Skeletal muscle cell (primary cell): ENCODE measurements at places on chromosomes 5 and 9.

DNA sequence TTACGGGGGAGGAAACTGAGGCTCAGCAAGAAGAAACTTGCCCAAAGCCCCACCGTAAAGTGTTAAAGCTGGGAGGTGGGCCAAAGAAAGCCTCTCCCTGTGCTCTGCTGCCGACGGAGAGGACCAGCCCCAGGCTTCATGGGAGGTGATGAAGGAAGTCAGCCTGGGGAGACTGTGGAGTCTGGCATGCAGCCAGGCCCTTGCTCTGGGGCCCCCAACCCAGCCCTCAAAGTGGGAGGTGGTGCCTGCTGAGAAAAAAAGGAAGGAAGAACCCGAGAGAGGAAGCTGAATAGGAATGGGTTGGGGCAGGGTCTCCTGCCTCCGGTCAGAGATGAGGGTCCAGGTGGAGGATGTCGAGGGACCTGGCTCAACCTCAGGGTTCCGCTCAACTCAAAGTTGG, 3.8 kb downstream of the RNF44 start:
- DNase-seq: no peak

GRCh38 chr5:5164163-5164562, 24.0 kb downstream of the ADAMTS16 start:
- no peak for DNase-seq

DNA sequence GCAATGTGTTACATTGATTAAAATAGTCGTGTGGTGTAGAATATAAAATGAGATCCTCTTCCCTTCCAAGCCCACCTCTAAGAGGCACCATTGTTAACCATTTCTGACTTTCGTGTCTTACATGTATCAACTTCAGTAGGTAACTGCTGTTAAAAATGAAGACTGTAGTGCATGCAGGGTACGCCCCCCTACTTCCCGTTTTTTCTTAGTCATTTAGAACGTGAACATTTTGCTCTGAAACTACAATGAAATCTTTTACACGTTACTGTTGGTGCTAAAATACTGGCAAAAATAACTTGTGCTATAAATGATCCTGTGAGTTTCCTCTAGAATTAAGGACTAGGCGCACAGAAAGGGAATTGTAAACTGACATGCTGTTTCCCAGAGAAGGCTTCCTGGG, 41.5 kb downstream of the WNK2 start:
- DNase-seq: no peak

GRCh38 chr5:178388386-178389025, 155.9 kb upstream of the PHYKPL start:
- no peak for DNase-seq

DNA sequence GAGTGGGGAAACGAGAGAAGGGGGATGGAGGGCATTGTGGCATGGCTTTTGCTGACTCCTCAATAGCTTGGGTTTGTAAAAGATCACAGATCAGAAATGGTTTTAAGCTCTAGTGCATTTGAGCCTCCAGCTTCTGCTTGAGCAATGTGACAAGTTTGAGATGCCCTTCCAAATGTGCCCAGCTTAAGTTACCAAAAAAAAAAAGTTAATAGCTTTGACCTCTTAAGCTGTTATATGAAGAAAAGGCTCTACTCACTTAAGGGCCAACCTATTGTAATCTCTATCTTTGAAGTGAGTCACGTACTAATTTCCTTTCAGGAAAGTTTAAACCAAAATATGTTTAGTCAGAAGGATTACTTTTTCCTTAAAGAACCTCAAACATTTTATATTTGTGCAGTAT, 428.8 kb upstream of the ACTBL2 start:
- DNase-seq: no peak

DNA sequence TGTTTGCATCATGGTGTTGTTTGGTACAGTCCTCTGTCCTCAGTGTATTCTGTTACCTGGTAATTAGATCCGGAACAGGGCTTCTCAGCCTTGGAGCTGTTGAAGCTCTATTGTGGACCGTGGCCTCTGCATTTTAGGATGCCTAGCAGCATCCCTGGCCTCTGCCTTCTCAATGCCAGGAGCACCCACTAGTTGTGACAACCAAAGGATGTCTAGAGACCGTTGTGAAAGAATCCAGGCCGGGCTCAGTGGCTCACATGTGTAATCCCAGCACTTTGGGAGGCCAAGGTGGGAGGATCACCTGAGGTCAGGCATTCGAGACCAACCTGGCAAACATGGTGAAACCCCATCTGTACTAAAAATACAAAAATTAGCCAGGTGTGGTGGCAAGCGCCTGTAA, 159.6 kb downstream of the CACNA1B start:
- no peak for DNase-seq

DNA sequence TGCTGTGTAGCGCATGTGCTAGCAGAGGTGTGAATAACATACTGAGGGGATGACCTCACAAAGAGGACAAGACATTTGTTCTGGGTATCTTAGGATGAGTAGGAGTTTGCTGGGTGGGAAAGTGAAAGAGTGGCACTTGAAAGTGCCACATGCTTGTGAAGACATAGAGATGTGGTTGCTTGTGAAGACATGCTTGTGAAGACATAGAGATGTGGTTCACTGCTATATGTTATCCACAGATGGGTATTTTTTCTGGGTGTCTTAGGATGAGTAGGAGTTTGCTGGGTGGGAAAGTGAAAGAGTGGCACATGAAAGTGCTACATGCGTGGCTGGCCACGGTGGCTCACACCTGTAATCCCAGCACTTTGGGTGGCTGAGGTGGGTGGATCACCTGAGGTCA, 63.6 kb downstream of the MAST4 start:
- DNase-seq: no peak

DNA sequence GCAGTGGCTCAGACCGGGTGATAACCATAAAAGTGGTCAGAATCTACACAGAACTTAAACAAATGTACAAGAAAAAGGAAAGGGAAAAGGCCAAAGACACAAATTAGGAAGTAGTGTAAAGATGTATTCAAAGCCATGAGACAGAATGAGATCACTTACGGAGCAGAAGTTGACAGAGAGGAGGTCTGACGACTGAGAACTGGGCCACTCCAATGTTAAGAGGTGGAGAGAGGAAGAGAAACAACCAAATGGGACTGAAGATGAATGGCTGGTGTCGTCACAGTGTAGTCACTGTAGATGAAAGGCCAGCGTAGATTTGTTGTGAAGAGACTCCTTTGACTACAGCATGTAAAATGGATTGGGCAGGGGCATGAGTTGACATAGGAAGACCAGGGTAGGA, 114.4 kb downstream of the DROSHA start:
- DNase-seq: no peak

DNA sequence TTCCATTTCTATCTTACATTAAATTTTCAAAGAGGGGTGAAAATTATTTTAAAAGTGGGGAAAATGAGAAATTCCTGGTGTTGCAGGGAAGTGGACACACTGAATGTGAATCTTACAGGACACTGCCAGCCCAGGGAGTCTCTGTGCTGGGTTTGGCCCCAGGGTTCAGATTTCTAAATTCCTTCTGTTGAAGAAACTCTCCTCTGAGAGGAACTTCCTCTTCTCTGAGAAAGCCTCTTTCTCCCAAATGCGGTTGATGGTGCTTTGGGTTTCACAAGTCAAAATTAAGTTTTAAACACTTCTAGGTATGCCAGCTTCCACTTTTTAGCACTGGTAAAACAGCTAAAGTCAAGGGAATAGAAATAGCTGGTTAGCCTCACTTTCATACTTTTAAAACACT, 317.9 kb upstream of the ITGA1 start:
- no peak for DNase-seq

DNA sequence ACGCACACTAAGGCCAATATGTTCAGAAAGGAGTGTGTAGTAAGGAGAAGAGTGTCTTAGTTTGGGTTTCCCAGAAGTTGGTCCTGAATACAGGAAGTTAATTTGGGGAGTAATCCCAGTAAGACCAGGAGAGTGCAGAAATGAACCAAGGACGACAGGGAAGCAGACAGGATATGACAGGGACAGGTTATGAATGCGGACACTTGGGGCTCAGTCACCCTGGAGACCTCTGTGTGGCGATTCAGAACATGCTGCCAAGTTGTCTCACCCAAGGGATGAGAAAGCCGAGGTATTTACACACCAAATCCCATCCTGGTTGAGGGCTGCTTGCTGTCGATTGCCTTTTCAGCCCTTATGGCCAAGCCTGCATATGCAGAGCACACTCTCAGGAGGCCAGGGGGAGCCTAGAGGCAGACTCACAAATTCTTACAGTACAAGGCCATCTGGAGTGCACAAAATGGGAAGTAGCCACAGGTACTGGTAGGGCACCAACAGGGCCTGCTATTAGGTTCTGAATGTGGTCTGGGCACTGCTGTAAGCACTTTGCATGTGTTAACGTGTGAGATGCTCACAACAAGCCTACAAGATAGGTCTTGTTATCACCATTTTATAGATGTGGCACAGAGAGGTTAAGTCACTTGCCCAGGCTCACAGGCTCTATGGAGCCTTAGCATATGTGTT, 233.1 kb upstream of the ANKRD55 start:
- DNase-seq: no peak

DNA sequence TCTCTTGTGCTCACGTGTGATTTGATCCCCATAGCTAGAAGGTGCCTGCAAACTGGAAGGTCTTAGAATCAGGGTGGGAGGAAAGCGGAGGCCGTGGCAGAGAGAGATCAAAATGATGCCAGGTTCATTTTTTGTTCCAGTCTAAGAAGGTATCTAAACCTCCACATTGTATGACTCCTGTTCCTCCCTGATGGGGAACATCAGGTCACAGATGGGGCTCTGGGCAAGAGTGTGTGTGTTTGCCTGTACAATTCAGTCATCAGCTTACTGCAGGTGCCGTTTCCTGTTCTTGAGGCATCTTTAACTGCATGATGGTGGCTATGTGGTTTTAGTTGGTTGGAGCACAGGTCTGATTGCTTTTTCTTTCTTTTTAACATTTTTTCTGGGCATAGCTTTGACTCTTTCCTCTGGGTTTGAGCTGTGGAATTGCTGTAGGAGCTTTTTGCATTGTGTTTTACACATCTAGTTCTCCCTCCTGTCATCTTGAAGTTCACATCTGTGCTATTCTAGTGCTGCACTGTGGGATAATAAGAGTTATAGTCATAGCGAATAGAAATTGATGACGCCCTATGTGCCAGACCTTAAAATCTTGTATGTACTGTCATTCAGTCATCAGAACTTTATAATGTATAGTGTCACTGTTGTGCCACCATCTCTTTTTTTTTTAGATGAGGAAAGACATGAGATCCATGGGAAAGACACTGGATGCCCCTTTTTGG, 30.8 kb downstream of the ARHGAP26 start:
- DNase-seq: no peak

- DNase-seq: no peak
Observed at GRCh38 chr9:90127923-90128322, 514.7 kb downstream of the DIRAS2 start.

- no peak for DNase-seq
Observed at GRCh38 chr9:6068983-6069382, 53.6 kb upstream of the RANBP6 start.

- DNase-seq: no peak
Observed at GRCh38 chr9:104256696-104257062, 162.6 kb downstream of the SMC2 start.

- no peak for DNase-seq
Observed at GRCh38 chr9:121305269-121305994, 37.5 kb downstream of the GSN start.

- DNase-seq: no peak
Observed at GRCh38 chr5:133470841-133471240, 141.5 kb downstream of the FSTL4 start.

DNA sequence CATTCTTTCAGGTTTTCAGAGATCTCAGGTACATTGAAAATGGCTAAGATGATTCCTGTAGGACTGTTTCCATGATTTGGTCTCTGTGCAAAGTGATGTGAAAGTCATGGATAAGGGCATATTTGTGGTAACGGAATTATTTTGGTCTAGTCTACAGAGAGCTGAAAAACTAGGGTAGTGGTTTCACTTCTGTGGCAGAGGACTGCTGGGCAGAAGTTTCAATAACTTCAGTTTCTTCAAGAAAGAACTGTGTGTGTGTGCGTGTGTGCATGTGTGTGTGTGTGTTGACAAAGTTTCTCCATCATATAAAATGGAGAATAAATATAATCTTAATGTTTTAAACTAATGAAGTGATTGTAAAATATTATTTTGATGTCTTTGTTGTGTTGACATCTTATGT, 4.3 kb downstream of the CNOT8 start:
- DNase-seq: no peak

DNA sequence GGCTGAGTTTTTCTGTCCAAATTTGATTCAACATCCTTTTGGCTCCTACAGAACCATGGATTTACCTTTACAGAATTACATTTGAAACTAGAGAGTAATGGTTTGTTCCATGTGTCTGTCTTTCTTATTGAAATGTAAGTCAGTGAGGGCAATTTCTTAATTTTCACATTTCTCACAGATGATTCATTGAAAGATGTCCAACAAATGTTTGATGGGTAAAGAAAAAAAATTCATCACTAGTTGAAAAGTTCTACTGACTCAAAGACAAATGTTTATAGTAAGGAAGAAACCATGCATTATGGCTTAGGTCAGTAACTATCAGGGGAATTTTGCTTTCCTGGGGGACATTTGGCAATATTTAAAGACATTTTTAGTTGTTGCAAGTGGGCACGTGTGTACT, 131.6 kb upstream of the TRPM3 start:
- DNase-seq: peak; percentile 5

DNA sequence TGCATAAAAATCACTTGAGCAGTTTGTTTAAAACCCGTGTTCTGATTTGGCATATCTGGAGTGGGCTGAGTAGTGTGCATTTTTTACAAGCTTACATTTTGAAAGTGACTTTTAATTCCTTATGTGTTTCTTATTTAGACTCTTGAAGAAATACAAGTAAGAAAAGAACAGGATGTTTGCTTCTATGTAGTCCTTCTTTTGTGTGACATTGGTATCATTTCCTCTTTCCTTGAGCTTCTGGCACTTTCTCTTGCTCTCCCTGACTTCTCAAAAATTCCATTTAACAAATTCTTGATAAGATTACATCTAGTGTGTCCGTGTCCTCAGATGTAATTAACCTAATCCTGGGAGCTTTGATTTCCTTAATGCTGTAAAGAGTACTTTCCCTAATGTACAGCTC, 12.5 kb downstream of the GARNL3 start:
- DNase-seq: no peak

GRCh38 chr5:4065472-4066320, 470.1 kb downstream of the IRX1 start:
- DNase-seq: no peak

GRCh38 chr9:126380447-126380846, 53.8 kb downstream of the MVB12B start:
- no peak for DNase-seq

DNA sequence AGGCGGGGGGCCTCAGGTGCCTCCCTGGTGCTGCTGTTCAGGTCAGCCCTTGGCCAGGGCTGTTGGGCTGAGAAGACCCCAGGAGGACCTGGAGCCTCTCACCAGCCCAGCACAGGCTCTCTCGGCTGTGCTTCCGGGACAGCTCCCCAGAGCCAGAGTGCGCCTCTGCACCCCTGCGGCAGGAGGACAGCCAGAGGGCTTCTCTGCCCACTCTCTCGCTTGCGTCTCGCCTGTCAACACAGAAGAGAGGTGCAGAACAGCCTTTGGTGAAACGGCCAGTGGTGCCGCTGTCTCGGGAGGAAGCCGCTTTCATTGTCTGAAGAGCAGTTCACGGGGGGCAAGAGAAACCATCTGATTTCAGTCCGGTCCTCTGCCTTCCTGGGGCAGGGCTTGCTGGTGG, 3.8 kb upstream of the NACC2 start:
- no peak for DNase-seq

GRCh38 chr5:99037668-99038067, 108.9 kb upstream of the CHD1 start:
- DNase-seq: no peak
